Stimulated activated CD8-positive, alpha-beta memory T cell treated with anti-CD3 and anti-CD28 coated beads, Interleukin-7, amount 100 ng/mL, for 4 hours (primary cell): ENCODE measurements at places on chromosomes 7 and 10.

GRCh38 chr7:150855476-150856302 is 3.4 kb downstream of the AOC1 start:
- no peak for DNase-seq

- no peak for DNase-seq
Measured at GRCh38 chr7:153641199-153641598, 411.0 kb upstream of the DPP6 start.

- no peak for DNase-seq
Measured at GRCh38 chr10:5985029-5985428, 7.7 kb upstream of the IL15RA start.

DNA sequence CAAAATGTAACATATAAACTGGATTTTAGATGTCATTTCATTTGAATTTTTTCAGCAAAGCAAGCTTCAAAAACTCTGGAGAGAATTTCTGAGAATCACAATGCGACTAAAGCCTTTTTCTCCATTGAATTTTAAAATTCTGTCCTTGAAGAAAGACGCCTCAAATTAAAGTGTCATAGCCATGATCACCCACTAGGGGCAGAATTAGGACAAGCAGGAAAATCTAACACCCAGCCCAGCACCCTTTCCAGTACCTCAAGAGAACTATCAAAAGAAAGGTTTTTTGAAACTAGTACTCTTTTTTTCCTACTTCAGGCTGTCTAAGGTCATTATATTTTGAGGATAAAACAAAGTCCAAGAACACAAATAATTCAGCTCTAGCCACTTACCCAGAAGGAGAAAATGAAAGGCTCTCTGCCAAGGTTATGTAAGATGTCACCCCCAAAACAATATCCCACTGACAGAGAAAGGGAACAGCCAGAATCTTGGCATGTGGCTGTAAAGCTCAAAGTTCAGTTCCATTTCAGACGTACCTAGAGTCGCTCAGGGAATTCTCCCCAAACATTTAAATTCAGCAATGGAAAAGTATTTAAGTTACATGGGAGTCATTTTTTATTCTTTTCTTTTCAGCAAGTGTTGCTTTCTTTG is 299.4 kb downstream of the SNX13 start:
- DNase-seq: no peak

DNA sequence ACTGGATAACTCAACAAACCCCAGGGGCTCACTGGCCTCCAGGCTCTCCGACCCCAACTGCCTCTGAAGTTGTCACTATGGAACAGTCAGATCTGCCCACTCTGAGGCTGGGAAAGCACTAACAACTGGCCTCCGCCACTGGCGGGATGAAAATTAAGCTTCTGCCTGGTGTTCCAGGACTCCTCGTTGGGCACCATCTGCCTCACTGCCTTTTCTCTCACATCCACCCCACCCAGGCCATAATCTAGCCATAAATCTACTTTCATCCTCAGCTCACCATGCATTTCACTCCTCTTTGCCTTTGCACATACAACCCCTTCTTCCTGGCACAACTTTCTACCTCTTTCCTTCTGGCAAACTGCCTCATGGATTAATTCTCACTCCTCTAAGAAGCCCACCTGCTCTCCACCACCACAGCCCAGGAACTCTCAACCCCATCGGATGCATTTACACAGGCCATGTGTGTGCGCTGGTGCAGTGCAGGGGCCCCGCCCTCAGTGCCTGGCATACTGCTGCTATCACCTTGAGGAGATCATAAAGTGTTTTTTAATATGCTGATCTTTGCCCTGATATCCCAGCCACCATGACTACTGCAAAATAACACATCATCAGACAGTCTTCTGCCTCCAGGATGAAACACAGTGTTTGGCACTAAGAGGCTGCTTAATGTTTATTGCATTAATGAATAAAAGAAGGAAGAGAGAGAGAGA is 4.0 kb downstream of the CDHR1 start:
- no peak for DNase-seq

GRCh38 chr7:138091032-138091431 is 14.8 kb downstream of the AKR1D1 start:
- DNase-seq: no peak

- DNase-seq: no peak
Measured at GRCh38 chr7:83778073-83778443, 129.1 kb upstream of the SEMA3E start.

- no peak for DNase-seq
Measured at GRCh38 chr10:115624448-115624847, 531.3 kb downstream of the ATRNL1 start.

GRCh38 chr7:134444961-134445315 is 14.0 kb downstream of the AKR1B1 start:
- no peak for DNase-seq

DNA sequence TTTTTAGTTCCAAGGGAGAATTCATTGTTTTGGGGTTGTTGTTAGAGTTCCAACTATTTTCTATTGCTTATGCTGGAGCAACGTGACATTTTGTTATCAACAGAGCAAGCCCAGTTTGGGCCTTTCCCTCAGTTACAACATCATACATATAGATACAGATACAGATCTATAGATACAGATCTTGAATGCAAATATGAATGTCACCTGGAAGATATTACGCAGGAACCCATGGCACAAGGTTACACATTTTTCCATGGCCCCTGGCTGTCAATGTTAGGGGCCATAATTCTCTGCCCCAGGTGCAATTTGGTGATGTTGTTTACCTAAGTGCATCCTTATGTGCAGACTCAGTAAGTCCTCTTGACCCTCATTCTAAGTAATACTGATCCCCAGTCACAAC is 3.6 kb upstream of the PODXL start:
- DNase-seq: no peak

DNA sequence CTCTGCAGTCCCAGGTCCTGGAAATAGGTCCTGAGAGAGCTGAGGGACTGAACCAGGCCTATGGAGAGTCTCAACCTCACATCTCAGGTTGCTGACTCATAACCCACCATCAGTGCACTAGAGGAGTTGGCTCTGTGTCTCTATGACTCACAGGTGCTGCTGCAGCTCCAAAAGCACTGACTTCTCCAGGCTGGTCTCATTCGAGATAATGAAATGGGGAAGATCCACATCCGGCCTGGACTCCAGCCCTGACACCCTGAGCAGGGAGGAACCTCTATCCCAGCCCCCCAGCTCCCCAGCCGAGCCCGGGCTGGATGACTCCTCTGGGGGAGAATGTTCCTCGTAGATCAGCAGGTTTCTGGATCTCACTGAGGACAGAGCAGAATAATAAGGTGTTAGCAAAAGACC is 35.5 kb upstream of the DGKI start:
- no peak for DNase-seq
